ENCODE measurements at places on chromosomes 2 and 18. TPM values are rescaled to one million over a fixed set of nuclear protein-coding genes. Genes with fewer than 3 reads are reported as not detected.
A peak's percentile ranks its signal among the peaks of the same experiment; 100 is the strongest.

UPP2 gene
- polyA plus RNA-seq = 0.06 TPM

RNF103 gene
- 25.4 TPM for polyA plus RNA-seq

REG3G gene
- not detected for polyA plus RNA-seq

HOXD12 gene
- polyA plus RNA-seq = not detected

ARHGAP28 gene
- polyA plus RNA-seq = 30.8 TPM

AMER3 gene
- polyA plus RNA-seq = not detected

DNAJC5G gene
- polyA plus RNA-seq = 0.74 TPM

DNA sequence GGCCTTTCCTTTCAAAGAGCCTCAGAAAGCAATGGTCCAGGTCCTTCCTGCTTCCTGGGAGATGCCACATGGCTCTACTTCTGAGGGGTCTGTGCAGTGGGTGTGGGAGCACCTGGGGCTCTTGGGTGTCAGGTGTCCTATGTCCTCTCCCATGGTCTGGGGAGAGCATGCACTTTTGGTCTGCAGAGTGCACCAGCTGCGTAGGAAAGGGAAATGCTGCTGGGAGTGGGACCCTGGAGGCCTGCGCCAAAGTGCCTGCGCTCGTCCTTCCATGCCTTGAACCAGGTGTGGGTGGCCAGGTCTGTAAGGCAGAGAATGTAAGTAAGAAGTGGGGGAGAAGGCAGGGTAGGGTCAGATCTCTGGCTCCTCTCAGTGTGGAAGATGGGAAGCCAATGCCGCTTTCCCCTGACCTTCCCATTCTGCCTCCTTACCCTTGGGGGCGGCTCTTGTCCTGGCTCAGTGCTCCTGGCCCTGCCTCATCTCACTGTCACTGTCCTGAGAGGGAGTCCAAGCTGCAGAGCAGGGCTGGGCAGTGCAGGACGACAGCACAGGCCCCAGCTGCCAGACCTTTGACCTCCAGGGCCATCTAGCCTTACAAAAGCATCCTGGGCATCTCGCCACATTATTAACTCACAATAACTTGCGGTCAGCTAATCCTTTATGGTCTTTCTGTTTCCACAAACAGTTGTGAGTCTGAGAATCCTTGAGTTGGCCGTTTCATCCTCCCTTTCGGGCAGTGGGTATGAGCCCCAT, 6.6 kb upstream of the PROM2 start:
- no peak for DNase-seq

DNA sequence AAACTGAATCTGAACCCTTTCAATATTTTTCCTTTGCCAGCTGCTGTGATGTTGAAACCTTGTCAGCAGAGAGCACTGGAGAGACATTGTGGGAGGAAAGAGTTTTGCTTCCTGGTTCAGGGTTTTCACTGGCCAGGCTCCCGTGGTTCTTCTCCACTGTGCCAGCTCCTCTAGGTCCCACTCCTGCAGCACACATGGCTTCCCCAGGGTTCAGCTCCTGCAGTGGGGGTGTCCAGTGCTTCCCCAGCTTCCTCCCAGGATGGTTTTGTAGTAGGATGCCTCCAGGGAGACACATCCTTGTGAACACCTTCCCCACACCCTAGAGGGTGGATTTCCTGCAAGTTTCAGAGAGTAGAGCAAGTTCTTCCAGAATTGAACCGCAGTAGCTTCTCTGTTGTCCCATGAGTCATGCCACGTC, 24.0 kb upstream of the SULT1C3 start:
- peak; percentile 24 for DNase-seq

DNA sequence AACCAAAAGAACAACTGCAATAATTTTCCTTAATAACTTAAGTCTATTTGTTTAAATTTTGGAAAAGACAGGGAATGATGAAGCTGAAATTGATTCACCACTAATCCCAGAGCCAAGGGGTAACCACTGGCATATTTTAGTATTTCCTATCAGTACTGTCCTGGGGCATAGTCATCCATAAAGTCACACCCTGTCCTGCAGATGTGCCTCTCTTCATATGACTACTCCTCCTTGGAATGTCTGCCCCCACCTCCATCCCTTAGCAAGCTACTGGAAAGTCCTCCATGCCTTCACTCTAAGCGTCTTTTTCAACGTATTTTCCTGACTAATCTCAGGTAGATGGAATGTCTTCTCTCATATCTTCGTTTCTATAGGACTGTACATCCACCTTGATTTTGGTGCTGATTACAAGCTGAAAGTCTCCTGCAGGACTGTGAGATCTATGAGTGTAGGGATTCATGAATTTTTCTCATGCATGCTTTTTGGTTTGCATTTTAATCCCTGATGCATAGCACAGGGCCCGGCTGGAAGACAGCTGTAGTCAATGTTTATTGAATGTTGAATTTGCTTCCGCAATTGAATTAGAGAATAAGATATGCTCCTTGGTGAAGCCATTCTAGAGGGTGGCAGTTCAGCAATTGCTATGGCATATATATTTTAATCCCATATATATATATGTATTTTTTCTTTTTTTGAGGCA, 85.6 kb downstream of the MOGAT1 start:
- DNase-seq = no peak

DNA sequence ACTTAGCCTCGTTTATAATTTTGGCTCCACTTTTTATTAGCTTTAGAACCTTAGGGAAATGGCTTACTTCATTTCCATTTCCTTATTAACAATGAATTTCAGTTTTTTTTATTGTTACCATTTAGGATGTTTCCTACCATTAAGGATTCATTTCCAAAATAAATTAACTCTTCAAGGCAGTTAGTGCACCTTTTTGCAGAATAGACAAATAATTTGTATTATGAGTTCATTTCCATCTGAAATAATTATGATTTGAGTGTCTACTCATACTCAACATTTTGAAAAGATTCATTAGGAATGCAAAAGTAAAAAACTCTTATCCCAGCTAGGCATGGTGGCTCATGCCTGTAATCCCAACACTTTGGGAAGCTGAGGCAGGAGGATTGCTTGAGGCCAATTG, 186.8 kb upstream of the STON1 start:
- no peak for DNase-seq

- no peak for DNase-seq
Measured at GRCh38 chr2:204665771-204666170, 120.5 kb downstream of the PARD3B start.

DNA sequence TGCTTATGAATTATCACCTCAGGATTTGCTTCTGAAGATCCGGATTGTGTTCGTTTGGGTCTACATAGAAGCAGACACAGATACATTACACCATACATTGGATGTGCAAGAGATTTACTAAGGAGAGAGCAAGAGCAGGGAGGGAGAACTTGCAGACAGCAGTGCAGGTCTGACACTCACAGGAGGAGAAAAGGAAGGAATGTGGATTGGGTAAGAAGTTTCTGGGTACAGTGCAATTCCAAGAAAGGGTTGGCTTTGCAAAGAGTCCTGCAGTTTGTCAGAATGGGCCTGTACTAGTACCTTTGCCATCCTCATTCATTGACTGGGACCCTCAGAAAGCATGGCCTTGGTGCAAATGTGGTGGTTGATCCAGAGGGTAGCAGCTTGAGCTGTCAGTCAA, 4.8 kb upstream of the THOC1 start:
- no peak for DNase-seq

DNA sequence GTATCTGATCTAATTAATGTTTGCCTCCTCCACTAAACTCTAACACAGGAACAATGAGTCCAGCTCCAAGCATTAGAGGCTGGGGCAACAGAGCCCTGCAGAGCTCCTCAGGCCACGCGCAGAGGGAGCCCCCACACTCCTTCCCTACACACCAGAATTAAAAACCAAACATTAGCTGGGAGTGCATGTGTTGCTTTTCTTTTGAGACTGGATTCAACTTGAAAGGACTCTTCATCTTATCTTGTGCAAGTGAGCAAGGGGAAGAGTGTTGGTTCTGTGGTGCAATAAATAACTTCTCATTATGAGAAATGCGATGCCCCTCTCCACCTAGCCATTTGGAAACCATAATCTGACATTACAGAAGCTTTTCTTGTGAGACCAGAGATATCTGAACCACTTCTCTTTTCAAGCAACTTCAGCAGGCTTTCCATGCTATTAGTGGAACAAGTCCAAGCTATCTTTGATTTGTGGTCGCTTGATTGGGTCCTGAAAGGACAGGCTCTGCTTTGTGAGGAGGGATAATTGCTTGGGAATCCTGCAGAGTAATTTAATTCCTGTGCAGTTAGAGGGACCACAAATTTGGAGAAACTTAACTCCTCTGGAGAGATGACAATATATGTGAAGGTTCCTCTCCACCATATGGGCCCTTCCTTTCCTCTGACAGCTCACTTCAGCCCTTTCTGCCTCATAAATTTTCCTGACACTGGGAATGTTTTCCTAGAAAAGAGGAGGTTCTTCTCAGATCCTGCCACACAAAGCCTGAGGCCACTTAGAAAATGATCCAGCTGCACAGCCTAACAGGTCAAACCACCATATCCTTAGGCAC, 112.5 kb downstream of the ATL2 start:
- DNase-seq = no peak

DNA sequence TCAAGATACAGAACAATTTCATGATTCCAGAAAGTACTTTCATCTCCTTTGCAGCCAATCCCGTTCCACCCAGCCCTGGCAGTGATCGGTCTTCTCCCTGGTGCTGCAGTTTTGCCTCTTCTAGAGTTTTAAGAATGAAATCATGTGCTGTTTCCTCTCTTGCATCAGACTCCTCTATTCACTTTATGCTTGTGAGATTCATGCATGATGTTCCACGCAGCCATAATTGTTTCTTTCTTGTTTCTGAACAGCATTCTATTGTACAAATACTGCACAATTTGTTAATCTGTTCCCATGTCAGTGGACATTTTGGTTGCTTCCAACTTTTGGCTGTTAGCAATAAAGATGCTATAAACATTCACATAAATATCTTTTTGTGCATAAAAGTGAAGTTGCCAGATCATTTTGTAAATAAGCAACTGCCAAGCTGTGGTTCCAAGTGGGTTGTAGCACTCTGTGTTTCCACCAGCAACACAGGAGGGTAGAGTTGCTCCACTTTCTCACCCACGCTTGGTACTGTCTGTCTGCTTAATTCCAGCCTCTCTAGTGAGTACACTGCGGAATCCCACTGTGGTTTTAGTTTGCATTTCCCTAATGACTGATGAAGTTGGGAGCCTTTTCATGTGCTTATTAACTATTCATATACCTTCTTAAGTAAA, 104.5 kb downstream of the TWIST2 start:
- DNase-seq = no peak

- no peak for DNase-seq
Measured at GRCh38 chr2:240446664-240447175, 11.3 kb downstream of the GPC1 start.

DNA sequence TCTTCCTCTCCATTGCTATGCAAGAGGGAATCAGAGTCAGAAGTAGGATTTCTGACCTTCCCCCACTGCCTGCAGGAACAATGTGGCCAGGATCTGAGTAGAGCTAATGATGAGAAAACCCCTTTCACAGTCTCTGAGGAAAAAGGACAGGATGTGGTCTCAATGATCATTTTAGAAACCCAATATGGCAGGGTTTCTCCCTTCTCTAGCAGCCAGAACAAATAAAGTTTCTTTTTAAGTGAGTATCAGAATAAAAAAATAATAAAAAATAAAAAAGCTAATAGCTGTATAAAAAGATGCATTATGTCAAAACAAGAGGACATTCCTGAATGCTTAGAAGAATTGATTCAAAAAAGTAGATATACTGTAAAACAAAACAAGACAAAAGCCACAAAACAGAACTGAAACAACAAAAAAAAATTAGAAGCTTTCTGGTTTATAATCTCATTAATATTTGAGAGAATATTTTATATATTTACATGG, 1124.9 kb upstream of the ZEB2 start:
- DNase-seq = no peak
